Activated T-helper 1 cell treated with Interleukin-2 at 50 U/mL for 16 hours (primary cell): ENCODE measurements at places on chromosomes 6 and 20.

DNA sequence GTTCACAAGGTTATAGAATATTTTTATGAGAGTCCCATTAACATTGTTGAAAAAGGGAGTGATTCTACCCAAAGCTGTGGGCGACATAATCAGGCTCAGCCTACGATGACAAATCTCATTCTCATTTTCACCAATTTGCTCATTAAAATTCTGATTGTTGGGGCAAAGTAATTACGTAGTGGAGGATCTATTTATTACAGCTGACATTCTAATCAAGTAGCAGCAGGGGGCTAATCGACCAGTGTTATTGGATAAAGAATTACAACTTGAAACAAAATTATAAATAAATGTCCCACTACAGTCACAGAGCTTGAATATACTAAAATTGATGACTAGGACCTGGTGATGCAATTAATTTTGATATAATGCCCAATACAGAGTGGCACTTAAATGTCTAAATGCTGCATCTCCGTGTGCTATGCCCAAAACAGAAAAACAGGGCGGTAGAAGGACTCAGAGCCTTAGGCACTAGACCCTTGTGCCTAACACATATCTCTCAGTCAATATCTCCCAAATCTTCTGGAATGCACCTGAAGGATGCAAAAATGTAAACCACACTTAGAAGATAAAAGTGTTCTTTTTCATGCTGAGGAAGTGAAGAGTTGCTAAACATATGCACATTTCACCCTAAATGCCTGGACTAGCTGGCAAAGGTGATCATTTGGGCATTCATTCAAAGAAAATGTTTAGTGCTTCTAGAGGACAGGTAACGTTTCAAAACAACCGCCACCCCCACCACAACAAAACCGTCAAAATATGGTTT lies 88.3 kb downstream of the CD24 start:
- DNase-seq = no peak

- DNase-seq = no peak
Measured at GRCh38 chr6:41289815-41290214, 3.3 kb upstream of the TREM1 start.

DNA sequence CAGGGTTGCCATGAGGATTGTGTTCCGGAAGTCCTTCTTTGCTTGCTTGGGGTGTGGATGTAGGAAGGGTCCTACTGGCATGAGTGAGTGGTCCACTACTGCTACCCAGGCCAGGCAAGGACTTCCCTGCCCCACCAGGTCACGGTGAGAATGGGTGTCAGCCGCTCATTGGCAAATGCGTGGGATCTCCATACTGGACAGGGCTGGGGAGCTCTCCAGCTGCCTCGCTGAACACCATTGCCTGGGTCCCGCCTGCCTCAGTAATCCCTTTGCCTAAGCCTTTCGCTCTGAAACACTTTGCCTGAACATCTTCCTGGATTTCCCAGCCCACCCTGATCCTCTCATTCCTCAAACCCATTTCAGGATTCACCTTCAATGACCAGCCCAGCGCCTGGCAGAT lies 59.5 kb downstream of the CTCFL start:
- DNase-seq = no peak

- no peak for DNase-seq
Measured at GRCh38 chr20:14685183-14685582, 347.8 kb upstream of the FLRT3 start.

- DNase-seq = no peak
Measured at GRCh38 chr20:11921321-11921720, 3.6 kb downstream of the BTBD3 start.

- no peak for DNase-seq
Measured at GRCh38 chr20:23629542-23630391, 8.0 kb downstream of the CST3 start.

GRCh38 chr6:26532699-26533531 lies 5.3 kb upstream of the HMGN4 start:
- peak; percentile 77 for DNase-seq

GRCh38 chr6:36117658-36118549 lies 12.4 kb upstream of the MAPK13 start:
- no peak for DNase-seq

DNA sequence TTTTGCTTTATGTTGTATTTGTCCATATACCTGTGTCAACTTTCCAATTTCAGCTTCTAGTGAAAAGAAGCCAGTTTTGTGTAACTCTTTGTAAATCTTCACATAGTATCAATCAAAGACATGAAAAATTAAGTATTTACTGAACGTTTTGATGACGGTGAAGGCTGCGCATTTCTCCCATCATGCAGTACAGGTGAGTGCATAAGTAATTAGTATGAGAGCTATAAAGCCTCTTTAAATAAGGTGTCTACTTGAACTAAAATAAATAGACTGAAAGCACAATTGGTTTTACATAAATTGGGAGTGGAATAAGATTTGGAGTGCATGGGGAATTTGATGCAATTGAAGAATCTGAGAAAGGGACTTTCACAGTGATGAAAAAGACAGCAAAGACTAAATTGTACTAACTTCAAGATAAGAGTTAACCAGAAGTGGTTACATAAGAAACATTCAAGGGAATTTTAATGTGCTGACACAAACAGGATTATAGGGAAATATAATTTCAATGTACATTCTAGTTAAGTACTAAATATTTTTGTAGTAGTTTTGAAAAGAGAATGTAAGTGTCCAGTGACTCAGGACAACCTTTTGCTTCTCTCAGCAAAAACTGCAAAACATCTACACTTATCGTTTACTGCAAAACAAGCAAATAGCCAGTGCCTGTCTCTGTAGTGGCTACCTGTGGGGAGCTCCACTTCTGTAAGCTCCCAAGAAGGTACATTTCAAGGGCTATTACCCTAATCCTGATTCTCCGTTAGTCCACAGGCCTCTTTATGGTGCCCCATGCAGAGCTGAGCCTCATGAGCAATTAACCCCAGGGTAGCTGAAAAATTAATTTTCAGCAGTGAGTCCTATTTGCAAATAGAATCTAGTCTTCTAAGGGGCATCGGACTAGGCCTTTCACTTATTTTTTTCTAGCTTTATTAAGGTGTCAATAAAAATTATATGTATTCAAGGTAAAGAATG lies 13.0 kb downstream of the TENT5A start:
- DNase-seq = no peak

GRCh38 chr6:137698636-137699030 lies 168.4 kb upstream of the TNFAIP3 start:
- no peak for DNase-seq

DNA sequence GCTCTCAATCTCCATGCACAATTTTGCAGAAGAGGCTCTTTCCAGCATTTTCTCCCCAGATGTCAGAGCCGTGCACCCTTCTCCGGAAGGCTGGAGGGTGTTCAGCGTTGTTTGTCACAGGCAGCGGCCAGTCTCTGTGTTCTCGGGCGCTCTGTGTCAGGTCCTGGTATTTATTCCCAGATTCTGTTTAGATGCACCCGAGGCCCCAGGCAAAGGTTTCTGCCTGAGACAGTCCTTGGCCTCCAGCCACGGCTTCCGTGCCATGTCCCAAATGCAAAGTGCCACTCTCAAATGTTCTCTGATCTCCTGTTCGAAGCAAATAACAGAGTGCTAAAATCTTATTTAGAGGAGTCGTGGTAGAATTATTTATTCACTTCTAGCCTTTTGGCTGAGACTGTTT lies 140.3 kb upstream of the AGPAT4 start:
- no peak for DNase-seq

- no peak for DNase-seq
Measured at GRCh38 chr6:113276601-113277000, 580.5 kb upstream of the MARCKS start.

- no peak for DNase-seq
Measured at GRCh38 chr6:12182676-12183075, 107.5 kb upstream of the EDN1 start.

- no peak for DNase-seq
Measured at GRCh38 chr6:17621003-17621402, 20.9 kb downstream of the FAM8A1 start.

DNA sequence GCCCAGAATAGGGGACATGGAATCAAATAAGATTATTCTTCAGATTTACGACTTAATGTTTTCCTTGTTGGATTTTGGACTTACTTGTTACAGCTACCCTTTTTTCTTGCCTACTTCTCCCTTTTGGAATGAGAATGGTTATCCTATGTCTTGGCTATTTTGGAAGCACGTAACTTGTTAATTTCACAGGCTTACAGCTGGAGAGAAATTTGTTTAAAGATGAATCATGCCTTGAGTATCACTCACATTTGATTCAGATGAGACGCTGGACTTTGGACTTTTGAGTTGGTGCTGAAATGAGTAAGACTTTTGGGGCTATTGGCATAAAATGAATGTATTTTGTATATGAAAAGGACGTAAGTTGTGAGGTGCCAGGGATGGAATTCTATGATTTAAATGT lies 83.3 kb downstream of the SMPDL3A start:
- DNase-seq = no peak

DNA sequence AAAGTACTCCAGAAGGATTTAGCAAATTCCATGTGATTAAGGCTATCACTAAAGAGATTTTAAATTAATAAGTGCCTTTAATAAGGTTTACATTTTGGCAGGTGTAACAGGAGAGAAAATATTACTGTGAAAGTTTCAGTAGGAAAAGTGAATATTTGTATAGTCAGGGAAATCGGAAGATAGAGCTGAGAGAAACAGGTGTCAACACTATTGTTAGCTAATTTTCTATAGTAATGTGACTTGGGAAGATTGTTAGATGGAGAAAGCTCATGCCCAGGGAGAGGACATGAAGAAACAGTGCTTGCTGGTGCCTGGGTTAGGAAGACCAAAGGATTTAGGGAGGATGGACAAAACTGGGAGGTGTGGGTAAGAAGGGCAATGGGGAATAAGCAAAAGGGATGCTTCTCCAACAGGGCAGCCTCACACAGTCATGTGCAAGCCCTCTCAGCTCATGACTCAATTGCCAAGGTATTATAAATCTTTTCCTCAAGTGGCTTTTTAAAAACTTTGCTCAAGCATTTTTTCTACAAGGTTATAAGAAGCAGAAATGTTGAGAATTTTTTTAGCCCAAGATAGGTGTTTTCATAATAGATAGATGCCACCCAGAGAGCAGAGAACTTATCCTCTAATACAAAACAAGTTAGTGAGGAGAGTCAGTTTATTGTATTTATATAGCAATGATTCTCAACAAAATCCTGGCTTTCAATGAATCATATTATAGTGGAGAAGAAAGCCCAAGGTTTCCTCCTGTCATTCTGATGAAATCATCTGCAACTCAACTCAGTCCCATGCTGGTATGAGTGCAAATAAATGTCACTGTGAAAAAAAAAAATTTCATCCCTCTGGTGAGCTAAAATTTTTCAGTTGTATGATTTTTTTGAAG lies 325.2 kb upstream of the NT5E start:
- DNase-seq = no peak

- no peak for DNase-seq
Measured at GRCh38 chr6:97262676-97263075, 20.3 kb downstream of the MMS22L start.

DNA sequence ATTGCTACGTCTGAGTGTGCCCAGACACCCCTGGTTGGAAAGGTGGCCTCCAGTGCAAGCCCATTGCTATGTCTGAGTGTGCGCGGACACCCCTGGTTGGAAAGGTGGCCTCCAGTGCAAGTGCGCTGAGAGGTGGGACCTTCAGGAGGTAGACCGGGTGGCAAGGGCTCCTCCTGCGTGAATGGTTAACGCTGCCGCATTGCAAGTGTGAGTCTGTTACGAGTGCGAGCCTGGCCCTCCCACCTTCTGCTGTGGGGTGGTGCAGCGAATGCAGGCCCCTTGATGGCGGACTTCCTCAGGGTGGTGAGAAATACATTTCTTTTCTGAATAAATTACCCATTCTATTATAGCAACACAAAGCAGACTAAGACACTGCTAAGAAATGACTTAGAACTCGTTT lies 208.8 kb downstream of the DLL1 start:
- no peak for DNase-seq

DNA sequence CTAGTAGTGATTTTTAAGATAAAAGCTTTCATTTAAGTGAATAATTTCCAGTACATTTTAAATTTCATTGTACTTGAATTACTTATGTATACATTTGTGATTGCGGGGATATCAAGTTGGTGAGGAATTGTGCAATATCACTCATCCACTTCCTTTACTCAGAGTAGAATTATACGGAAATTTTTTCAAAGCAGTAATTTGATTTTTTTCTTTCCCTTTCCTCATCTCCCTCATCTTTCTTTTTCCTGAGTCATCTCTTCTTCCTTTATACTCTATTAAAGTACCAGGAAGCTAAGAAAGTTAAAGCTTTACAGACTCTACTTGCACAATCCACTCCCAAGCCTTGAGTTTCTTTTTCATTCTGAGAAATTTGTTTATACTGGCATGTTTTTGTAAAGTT lies 60.9 kb upstream of the DEFB112 start:
- DNase-seq = no peak

GRCh38 chr6:109073344-109074132 lies 21.1 kb downstream of the SESN1 start:
- DNase-seq = peak; percentile 5

DNA sequence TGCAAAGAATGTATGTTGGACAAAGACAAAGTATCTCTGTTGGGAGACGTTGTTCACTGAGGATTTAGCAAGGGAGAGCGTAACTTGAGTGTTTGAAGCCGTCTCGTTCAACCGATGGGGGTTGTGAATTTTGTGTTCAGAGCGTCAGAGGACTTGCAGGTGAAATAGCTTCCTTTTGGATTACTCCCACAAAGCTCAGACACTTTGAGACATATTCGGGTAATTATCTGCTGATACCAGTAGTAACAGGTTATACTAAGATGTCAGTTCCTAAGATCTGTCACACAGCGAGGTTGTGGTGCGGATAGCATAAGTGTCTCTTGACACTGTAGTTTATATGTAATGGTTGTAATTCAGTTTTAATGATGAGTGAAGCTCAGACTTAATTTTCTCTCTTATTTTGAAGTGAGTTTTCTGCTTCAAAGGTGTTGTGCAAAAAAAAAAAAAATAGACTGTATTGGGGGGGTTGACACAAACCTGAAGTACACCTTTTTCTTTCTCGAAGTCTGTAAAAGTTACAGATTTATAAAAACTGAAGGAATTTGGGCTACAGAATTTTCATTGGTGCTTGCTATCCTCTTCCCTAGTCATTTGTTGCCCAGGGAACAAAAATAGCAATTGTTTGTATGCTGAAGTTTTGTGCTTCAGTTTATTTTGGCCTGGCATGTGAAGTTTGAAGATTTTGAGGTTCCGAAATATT lies 1.7 kb downstream of the ASXL1 start:
- no peak for DNase-seq

DNA sequence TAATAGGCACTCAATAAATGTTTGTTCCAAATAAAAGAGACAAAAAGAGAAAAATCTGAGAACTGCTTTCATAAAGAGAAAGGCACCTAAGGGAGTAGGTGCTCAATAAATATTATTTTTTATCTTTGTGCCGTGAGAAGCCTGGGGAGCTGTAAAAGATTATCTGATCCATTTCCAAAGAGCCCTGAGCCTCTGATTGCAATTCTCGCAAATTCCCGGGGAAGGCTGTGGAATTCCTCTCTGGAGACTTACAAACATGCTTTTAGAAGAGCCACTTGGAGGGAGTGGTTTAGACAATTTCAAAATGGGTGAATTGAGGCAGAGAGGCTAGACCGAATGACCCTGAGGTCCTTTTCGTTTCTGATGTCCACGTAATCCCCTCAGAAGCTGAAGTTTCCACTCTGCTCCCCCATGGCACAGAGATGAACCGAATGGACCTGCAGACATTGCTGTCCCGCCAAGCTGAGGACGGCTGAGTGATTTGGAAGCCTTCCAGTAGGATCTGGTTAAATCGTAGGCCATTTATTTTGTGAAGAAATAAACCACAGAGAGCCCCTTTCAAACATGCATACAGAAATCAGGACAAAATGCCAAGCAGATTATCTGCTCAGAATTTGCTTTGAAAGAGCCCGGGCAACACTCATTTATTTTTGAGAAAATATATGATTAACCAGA lies 77.8 kb downstream of the PKHD1 start:
- DNase-seq = no peak
